Stimulated activated CD4-positive, alpha-beta T cell treated with anti-CD3 and anti-CD28 coated beads, Interleukin-4, amount 100 ng/mL, for 4 hours (primary cell): ENCODE measurements at places on chromosomes 11 and 22.
A peak's percentile ranks its signal among the peaks of the same experiment; 100 is the strongest.

GRCh38 chr11:71164186-71164585 is 88.2 kb downstream of the SHANK2 start:
- no peak for DNase-seq

DNA sequence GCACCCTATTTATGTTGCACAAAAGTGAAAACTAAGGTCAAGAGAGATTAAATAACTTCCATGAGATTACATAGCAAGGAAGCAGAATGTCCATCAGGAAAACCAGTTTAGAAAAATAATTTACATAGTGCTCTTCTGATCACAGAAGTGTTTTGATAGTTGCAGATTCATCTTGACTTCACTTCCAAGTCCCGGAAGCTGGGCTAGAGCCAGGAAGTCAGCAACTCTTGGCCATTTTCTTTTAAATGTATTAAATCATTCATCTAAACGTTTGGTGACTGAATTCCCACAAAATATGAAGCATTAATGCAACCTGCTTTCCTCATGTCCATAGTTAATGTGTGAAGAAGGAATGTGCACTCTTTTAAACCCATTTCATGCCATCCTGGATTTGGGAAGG is 29.7 kb downstream of the APLP2 start:
- DNase-seq = no peak

DNA sequence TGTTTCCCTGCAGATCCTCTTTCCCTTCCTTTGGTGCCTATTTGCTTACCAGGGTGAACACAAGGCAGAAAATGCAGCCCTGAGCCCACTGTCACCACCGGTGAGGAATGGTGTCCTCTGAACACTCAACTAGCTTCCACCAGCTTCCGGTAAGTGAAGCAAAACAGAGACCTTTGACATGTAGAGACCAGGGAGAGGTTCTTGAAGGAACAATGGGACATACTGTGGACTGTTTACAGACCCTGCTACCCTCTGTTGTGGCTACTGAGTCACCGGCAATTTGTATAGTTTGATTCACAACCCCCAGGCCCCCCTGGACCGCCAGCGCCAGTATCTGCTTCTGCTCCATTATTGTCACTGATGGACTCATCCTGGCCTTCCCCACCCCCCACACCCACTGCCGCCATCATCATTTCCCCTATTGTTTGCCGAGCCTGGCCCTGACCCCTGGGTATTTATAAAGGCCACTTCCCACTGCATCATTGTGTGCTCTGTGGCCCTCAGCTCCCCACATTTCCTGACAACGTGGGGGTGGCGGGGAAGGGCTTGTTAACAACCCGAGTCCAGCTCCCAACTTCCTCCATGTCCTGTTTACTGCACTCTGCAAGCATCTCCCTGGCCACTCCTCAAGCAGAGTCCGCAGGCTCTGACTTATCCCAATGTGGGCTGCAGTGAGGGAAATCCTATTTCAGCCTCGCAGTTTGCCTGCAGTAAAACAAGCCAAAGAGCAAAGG is 252.9 kb downstream of the ETS1 start:
- no peak for DNase-seq

DNA sequence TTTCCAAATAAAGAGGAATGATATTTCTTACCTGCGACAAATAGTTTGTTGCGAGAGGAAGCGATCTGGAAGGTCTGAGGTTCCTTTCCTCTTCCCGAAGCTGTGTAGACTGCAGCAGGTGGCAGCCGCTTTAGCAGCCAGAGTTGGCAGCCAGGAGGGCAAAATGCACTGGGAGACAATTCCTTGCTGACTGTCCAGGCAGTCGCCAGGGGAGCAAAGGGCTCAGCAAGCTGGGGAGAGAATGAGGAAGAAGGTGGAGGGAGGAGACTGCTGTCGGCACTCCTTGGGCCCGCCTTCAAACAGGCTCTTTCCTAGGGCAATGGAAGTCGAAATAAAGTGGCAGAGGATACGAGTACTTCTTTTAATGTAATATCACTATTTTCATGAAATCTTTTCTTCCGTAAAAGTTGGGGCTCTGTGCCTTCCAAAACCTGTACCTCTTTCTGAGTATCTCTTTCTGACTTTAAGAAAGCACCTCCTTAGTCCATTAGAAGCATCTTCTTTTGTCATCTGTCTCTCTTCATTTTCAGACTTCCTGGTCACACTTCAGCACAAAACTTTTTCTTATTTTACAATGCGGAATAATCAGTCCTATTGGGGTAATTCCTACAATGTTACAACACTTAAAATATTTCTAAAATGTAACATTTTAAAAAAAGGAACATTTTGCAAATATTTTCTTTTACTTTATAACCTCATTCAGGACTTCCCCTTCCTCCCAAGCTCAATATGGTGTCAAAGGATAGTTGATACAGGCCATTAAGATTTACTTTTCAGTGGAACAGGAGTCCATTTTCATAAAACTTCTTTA is at the start of gene IL18:
IL18 (minus strand) TSS at position 220 of the 811 bp plus-strand sequence. CDS start 9,041 bp downstream, outside the sequence.
- no peak for DNase-seq

- no peak for DNase-seq
Measured at GRCh38 chr11:104011044-104011443, 25.4 kb upstream of the DDI1 start.

DNA sequence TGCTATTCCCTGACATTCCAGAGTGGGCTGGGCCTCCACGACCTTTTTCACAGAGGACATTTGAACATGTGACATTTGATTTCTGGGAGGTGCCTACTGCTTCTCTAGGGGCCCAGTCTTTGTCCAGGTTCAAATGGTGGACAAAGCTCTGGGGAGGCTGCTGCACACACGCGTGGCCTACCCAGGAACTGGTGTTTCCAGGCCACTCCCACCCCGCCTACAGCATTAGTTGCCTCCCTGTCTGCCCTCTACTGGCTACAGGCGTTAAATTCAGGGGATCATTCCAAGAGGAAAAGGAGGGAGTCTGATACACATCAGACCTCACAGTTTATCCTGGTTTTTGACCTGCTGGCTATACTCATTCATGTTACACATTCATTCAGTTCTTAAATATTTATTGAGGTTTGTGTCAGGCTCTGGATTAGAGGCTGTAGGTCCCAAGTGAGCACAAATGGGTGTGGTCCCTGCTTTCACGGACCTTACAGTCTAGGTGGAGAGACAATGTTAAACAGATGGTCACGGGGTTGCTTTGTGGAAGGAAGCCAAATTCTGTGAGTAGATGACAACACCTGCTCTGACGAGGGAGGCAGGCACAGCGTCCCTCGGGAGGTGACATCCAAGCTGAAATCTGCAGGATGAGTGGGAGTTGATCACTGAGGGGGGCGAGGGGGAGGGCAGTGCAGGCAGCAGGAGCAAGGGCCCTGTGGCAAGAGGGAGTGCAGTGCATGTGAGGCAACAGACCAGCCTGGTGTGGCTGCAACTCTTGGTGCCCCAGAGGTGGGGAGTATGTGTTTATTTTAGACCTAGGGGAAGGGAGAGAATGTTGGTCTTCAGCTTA is 11.8 kb downstream of the TUB start:
- DNase-seq = peak; percentile 15
